ENCODE measurements at places on chromosomes 6 and 20.

- no peak for DNase-seq
Measured at GRCh38 chr6:111846492-111847409, 26.5 kb downstream of the FYN start.

- no peak for DNase-seq
Measured at GRCh38 chr6:77363702-77364101, 99.6 kb downstream of the HTR1B start.

DNA sequence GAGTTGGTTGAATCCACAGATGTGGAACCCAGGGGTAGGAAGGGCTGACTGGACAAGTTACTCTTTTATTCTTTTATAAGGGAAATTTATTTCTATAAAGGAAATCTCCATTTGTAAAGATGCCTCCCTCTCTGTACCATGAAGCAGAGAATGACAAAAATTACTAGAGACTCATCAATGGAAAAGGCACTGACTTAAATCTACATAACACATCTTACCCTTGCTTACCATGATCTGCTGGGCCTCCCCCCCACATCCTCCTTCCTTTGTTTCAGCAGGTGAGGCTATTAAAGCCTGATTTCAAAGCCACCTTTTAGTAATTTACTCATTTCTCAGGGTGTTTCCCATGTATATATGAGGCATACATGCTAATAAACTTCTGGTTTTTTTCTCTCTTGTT is 130.2 kb upstream of the HDDC2 start:
- no peak for DNase-seq

DNA sequence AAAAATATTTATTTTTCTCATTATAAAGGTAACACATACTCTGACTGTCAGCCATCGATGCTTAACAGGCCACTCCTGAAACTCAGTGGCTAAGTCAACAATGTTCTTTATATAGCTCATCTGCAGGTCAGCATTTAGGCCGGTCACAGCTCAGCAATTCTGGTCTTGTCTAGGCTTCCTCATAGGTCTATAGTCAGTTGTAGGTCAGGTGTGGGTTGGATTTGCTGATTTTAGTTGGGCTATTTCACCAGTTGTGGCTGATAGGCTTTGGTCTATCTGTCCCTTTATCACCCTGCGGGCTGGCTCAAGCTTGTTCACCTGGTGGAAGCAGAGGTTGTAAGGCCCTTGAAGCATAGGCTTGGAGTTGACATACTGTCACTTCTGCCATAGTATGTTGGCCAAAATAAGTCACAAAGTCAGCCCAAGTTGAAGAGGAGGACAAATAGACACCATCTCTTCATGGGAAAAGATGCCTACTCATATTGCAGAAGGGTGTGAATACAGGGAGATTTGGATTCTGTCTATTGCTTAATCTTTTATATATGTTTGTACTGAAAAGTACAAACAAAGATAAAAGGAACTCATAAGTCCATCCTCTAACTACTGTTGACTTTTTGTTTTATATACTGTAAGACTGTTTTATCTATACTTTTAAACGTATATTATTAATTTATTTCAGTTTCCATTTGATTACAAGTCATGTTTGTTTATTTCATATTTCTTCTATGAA is 75.0 kb downstream of the BCKDHB start:
- no peak for DNase-seq

DNA sequence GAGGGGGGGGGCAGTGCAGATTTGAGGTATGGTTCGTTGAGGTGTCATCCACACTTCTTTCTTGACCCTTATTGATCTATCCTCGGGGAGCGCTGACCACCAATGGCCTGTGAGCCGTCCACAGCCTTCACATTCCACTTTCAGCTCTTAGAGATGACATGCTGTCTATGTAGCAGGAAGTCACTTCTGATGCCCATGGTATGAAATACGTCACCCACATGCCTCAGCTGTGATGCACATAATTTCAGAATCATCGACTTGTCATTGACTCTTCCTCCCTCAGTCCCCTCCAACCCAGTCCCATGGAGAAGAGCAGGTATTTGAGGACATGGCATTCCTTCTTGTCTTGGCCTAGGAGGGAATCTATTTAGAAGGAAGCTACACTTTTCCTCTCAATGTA is 4.7 kb upstream of the ADGRF5 start:
- DNase-seq = no peak
